ENCODE measurements at places on chromosomes 12 and 14.

DNA sequence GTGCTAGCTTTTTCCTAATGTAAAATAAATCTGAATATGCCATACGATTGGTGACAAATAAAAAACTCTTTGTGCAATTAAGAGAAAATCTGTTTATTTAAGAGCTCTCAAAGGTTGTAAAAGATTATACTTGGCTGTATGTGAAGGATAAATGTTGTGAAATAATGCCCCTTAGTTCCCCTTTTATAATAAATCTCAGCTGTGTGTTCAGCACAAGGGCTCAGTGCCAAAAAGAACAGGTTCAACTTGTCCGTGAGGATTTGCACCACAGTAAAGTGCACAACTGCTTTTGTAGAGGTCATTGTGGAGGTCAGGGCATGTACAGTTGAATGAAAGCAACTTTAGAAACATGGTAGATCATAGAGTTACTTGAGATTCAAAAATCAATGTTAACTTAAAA is 118.6 kb downstream of the TRMT5 start:
- DNase-seq: peak; percentile 54

DNA sequence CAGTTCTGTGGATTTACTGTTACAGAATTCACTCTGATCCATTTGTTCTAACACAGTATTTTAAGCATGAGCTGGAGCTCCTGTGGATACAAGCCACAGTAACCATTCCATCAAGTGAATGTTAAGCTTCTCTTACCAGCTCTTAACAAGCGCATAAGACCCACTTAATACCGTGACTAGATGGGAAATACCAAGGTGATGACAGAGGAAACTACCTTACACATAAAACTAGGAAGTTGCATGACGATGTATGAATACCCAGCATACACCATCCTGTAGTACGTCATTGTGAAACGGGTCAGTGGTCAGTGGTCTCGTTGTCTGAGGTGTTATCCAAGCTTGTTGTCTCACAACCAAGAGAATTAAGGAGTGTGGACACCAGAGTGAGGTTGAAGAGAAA is 2.0 kb upstream of the GALC start:
- DNase-seq: no peak

DNA sequence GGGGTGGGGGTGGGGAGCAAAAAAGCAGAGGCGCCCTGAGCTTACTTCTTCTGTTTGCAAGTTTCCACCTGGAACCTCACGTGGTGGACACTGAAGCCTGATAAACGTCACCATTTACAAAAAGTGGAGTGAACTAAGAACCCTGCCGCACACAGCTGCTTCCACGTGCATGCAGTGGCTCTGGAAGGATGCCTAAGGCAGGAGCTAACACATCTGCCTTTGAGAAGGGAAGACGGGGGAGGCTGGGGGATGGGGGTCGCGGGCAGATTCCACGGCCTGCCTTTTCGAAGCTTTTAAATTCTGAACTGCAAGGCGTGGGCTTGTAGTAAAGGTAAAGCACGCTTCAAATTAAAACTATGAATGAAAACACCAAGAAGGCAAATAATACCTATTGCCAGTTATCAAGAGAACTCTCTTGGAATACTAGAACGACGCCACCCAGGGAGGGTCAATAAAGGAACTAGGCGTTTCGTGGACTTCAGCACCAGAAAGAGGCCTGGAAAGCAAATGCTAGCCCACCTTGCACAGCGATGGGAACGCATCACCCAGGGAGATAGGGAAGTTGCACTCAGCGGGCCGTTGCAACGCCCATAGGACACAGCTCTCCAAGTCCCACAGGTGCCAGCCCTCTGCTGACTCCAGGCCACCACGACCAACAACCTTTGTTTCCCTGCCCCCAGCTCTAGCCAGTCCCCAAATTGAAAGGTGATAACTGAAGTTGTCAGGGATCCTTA is 61.8 kb downstream of the TESC start:
- no peak for DNase-seq

GRCh38 chr12:98532687-98533304 is 17.4 kb downstream of the TMPO start:
- no peak for DNase-seq

DNA sequence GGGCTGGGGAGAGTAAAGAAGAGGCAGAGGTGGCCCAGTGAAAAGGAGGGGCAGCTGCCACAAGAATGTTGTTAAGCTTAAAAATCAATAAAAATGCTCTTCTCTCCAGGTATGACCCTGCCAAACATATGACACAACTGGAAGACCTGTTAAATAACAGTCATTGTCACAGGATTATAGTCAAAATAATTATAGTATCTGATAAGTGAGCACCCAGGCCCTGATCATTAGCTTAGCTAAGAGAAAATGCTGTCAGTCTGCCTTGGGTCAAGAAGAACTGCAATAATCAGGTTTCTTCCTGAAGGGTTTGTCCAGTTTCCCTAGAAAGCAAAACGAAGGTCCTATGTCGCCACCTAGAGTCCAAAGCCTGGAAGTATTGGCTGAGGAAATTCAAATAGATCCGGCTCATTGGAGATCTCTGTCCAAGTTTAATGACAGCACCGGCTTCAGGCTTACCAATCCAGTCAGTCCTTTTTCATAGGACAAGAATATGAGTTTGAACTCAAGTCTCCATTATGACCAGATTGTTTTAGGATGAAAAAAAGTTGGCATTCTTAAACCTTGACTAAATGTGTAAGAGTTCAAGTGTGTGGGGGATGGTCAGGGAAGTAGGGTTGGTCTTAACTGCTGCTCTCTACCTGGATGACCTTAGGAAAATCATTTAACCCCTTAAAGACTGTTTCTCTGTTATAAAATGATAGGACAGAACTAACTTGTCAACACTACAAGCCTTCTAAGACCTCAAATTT is 22.5 kb upstream of the NKX2-8 start:
- DNase-seq: peak; percentile 61

DNA sequence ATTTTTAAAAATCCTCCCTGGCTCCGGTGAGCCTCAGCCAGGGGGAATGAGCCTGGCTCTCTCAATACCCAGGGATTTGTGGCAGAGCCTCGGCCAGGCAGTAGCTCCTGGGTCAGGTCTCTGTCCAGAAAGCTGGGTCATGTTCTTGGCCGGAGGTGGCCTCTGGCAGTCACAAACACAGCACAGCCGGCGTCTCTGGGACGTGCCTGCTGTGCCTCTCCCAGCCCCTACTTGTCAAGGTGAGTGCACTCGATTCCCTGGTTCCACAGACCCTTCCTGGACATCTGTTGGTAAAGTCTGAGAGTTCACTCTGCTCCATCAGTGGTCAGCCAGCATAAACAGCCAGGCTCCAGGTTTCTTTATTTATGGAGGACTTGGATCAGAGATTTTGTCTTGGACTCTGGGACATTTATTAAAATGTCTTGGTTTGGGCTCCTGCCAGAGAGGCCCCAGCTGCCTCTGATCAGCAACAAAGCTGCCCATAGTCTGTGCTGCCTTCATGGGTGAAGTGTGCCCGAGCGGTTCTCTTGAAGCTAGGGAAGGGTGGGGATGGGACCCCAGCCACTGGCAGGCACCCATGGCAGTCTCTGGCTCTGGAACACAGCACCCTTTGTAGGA is 56.7 kb downstream of the DGLUCY start:
- peak; percentile 72 for DNase-seq
